ENCODE measurements at places on chromosomes 7 and 10.

- DNase-seq: no peak
Measured at GRCh38 chr7:71601851-71602250, 469.9 kb downstream of the GALNT17 start.

- DNase-seq: no peak
Measured at GRCh38 chr7:143518521-143518920, 40.8 kb downstream of the TAS2R41 start.

GRCh38 chr10:5943536-5943935, 33.8 kb downstream of the IL15RA start:
- DNase-seq: no peak

DNA sequence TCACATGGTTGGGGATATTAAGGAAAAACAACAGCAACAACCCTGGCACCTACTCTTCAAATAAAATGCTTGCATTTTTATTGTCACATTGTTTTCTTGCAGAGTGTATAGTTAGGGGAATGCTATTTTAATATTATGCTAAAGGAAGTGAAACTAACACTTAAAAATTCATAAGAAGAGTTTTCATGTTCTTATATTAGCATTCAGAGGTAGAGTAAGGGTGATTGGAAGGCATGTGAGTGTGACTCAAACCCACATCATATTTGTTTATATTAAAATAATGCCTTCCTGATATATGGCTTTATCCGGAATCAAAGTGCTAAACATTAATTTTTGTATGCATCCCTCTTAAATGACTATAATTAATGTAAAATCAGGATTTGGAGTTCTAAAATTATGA, 59.8 kb upstream of the TES start:
- no peak for DNase-seq

DNA sequence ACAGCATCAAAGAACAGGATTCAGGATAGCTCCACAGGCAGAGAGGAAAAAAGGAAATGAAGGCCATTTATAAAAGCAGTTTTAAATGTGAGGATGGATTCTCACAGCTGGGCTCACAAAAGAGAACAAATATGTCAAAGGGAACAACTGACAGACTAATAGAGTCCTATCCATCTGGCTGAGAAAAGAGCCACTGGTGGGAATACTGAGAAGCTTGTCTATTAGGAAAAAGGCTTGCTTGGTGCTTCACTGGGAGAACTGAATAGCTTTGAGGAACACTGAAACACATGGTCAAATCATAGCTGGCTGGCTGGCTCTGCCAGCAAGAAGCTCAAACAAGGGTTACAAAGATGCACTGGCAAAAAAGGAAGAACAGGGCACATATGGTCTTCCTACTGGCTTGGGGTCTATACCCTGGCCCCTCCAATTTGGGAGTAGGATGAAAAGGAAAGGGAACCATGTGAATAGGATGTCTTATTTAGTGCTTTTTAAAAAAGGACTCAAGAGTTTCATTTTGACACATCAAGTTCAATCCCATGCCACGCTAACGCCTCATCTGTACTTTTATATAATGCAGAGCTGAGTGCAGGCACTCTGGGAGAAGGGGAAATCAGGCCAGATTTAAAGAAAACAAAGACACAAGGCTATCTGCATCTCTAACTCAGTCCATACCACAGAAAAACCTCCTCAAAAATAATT, 44.8 kb upstream of the KCNIP2 start:
- DNase-seq: no peak

- DNase-seq: no peak
Measured at GRCh38 chr10:2619472-2619871, 447.9 kb upstream of the PFKP start.

- DNase-seq: no peak
Measured at GRCh38 chr7:3955026-3955425, 654.0 kb downstream of the SDK1 start.

GRCh38 chr7:25215694-25216335, 12.5 kb downstream of the NPVF start:
- DNase-seq: no peak

Data from stimulated activated CD8-positive, alpha-beta memory T cell treated with anti-CD3 and anti-CD28 coated beads, Interleukin-2, amount 100 ng/mL, for 1 hour (primary cell).